ENCODE measurements at places on chromosomes 2 and 18. TPM values are rescaled to one million over a fixed set of nuclear protein-coding genes. Genes with fewer than 3 reads are reported as not detected.

Gene ST3GAL5
- total RNA-seq = 8.1 TPM

Gene POTEJ
- total RNA-seq = 1.1 TPM

Gene TOGARAM2
- 0.03 TPM for total RNA-seq

Gene SETBP1
- 10.7 TPM for total RNA-seq

Gene DARS1
- 136 TPM for total RNA-seq

Gene CASP8
- total RNA-seq = 0.81 TPM

Measured in cardiac muscle cell (in vitro differentiated cells and primary cell).